ENCODE measurements at places on chromosomes 6 and 20.

DNA sequence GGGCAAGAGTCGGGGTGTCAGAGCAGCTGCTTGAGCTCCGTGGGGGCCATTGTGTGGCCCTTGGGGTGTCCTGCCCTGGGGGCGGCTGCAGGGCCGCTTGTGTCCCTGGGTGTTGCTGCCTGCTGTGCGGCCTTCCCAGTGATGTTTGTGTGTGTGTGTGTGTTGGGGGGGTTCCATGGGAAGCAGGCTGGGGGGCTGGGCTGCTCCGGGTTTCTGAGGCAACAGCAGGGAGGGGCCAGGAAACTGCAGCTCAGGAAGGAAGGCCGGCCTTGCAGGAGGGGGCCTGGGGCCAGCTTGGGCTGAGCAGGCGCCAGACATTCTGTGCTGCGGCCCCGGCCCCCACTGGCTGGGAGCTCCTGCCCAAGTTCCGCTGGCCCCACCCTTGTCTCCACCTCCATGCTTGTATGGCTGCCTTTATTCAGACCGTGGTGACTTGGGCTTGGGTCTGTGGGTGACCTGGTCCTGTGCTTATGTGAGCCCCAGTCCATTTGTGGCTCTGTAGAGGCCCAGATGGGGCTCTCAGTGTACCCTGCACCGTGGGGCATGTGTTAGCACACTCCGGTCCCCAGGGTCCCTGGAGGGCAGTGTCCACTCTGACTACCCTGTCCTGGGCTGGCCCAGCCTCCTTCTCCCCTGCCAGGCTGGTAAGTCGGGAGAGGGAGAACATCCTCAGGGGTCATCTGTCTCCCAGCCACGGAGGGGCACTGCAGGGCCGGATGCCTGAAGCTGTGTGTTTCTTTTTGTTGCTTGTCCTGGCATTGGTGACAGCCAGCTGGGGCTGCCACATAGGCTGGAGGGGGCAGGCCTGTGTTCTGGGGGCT is 4.6 kb upstream of the SOX18 start:
- no peak for DNase-seq

DNA sequence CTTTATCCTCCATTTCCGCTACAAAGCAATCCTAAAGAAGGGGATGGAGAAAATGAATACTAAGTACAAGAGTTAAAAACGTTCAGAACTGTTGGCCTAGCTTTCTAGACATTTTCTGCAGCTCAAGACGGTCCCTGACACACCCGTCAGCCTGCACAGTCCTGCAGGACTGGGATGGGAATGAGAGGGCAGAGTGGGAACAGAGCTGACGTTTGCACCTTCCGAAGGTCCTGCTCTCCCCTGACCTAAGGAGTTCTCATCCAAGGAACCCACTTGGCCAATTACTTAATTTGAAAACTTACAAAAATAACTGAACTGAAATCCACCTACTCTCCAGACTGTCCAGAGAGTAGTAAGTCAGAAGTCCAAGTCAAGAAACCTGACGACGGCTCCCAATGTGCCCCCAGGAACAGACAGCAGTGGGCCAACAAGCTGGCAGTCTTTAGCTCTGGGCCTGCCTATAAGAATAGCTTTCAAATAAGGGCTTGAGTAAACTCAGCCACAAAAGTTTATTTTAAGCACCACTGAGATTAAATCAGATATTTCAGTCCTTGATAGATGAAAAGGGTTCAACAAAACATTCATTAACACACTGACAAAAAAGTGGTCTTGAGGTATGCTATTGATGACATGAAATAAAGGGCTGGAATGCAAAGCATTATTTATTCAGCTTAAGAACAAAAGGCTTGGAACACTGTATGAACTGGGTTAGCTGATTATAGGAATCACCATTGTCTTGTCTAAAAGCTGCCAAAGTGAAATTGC is 76.8 kb downstream of the CNKSR3 start:
- peak; percentile 50 for DNase-seq

- no peak for DNase-seq
Measured at GRCh38 chr20:47652794-47653193, 132.5 kb downstream of the SULF2 start.

GRCh38 chr20:38730989-38731737 is 6.9 kb downstream of the SLC32A1 start:
- peak; percentile 34 for DNase-seq

DNA sequence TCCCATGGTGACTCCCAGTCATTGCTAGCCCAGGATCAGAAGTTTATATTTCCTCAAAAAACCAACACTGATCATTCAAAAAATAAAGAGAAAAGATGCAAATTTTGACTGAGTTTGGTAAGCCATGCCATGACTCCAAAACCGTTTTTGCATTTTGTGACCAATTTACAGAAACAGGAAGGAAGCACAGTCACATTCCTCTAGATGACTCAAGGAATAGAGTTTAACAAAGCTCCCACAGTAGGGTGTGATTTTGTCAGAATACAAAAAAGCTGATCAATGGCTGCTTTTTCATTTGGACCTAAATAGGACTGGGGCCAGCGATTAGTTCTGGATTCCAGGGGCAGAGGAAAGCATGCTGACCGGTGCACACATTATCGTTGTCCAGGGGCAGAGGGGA is 179.4 kb upstream of the AFDN start:
- no peak for DNase-seq

DNA sequence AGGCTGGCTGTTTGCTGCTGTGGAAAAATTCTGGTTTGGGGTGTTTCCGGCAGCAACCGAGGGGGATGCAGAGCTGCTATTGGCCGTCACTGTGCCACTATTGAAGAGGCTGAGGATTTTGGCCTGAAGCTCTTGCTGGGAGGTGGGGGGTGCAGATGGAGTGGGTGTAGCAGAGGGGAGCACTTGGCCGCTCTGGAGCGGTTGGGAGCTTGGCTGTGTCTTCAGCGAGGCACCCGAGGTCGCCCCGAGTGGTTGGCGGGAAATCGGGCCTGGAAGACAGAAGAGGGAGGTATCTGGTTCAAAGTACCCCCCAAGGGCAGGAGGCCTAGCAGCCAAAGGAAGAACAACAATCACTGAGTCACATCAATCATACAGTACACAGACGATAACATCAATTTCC is 27.1 kb downstream of the NCOA5 start:
- no peak for DNase-seq

DNA sequence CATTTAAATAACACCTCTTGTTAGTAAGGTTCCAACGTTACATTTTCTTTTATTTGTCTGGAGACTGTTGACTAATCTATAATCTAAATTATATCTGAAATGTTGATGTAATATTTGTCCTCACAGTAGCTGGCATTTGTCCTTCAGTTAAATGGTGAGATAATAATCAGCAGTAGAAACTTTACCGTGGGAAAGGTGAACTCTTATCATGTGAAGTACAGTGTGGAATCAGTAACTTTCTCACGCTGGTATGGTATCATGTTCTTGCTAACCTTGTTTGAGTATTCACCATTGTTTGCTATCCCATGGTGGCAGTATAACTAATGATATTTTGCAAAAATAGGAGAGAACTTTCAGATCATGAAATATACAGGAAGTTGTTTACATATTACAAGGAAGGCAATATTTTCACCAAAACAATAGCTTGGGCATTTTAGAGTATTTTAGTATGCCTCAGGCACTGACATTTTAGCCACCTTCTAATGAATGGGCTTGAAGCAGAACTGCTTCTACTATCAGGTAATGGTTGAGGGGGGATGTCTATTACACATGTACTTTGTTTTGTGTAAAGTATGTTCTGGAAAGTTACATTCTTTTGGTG is 4.8 kb downstream of the GMNN start:
- no peak for DNase-seq

DNA sequence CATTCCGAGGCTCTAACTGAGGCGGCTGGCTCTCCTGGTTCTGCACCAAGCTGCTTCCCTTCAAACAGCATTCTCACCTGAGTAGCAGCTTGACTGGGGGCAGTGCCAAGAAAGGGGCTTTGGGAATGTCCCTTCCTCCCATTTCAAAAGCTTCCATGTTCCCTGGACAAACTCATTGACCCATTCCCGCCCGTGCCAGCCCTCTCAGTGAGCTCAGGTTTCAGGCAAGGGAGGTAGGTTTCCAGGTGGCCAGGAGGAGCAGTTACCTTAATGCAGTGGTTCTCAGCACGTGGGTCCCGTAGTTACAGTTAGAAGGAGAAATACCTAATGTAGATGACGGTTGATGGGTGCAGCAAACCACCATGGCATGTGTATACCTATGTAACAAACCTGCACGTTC is 135.2 kb downstream of the ELOVL4 start:
- no peak for DNase-seq

- DNase-seq = no peak
Measured at GRCh38 chr6:85726206-85726605, 83.5 kb upstream of the SYNCRIP start.

DNA sequence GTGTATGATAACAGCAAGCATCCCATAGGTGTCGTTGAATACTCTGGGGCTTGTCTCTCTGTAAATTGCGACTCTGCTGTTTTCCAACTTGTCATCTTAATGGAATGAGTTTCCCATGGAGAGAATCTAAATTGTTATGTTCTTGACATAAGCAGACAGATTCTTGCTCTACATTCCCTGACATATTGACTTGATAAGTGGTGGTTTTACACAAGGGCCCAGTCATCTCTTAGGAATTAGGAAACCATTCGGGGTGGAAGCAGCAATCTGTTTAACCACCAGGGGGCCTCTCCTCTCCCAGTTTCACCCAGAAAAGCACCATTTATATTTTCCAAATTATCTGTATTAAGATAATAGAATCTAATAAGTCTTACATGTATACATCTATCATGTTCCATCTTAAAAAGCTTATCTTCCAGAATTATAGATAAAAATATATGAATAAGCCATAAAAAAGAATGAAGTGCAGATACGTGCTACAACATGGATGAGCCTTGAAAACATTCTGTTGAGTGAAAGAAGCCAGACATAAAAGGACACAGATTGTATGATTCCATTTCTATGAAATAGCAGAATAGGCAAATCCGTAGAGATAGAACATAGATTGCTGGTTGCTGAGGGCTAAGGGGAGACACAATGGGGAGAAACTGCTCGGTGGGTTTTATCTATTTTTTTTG is 23.1 kb upstream of the MROH8 start:
- DNase-seq = peak; percentile 98
